Subcutaneous adipose tissue (tissue), 4 donors: ENCODE measurements at places on chromosomes 12 and 14. TPM values are rescaled to one million over a fixed set of nuclear protein-coding genes. Genes with fewer than 3 reads are reported as not detected.

Gene PTPN21
- total RNA-seq = 20.5 TPM

Gene LTB4R2
- total RNA-seq = 7.3 TPM

Gene TPH2
- not detected for total RNA-seq

Gene AEBP2
- 35.5 TPM for total RNA-seq

Gene TBC1D30
- 7.7 TPM for total RNA-seq

Gene KLHL33
- total RNA-seq = 0.16 TPM

Gene ST8SIA1
- total RNA-seq = 0.94 TPM

Gene CCDC38
- not detected for total RNA-seq

Gene CISTR
- total RNA-seq = not detected

Gene CEP290
- total RNA-seq = 11.7 TPM

Gene CLEC6A
- total RNA-seq = not detected

Gene DNAJC22
- not detected for total RNA-seq

Gene ENDOU
- not detected for total RNA-seq
